ENCODE measurements at places on chromosomes 4 and X.
A peak's percentile ranks its signal among the peaks of the same experiment; 100 is the strongest.

- peak; percentile 36 for DNase-seq
These were observed 31.6 kb upstream of the SOD3 start for GRCh38 chr4:24763631-24764297.

GRCh38 chr4:125303058-125303457 is 11.7 kb upstream of the FAT4 start:
- no peak for DNase-seq

GRCh38 chr4:90030953-90031352 is 96.2 kb upstream of the CCSER1 start:
- peak; percentile 31 for DNase-seq

DNA sequence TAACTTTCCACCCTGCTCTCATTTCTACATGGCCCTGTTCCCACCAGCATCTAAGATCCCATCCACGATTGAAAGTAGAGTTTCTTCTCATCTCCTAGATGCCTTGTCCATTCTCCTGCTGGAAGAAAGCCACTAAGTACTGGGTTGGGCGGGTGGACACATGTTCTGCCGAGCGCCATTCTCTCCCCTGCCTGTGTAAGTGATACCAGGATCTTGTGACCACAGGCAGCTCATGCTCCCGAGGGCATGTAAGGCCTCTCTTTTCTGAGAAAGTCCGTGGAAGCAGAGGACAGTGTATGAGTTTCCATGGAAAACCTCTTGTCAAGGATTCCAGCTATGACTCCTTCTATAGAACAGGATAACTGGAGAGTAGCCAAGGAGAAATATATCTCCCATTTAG is 3.3 kb upstream of the SLC25A4 start:
- no peak for DNase-seq

DNA sequence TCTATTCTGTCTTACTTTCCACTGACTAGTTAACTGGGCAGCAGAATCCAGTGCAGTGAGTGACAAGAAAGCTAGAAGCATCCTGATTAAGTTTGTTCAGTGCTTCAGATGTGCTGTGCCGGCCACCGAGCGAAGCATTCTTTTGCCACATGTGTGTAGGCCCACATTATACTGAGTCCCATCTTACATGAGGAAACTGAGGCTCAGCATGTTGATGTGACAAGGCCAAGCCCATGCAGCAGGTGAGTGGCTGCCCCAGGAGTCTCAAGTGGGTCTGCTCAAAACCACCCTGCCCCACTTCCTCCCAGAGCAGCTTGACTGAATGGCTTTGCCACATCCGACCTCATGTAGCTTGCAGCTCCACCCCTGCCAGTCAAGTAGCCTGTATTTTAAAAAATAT is 50.5 kb downstream of the RHOH start:
- DNase-seq, result no peak

GRCh38 chr4:101158134-101158482 is 189.2 kb downstream of the PPP3CA start:
- DNase-seq, result no peak

GRCh38 chrX:19698122-19698521 is 182.8 kb upstream of the MAP3K15 start:
- peak; percentile 14 for DNase-seq

DNA sequence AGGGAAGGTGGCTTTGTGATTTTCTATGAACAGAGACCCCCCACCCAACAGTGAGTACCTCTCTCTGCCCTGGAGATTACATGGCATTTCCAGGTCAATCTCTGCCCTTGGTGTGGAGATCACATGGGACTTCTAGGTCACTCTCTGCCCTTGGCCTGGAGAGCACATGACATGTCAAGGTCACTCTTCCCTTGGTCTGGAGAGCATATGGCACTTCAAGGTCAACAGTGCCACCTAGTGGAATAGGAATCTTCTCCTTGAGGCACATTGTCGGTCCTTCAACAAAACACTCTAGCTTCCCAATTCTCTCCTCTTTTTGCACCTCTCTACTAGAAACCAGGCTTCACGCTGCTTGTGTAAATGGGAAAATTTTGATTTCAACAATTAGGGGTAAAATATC is 66.2 kb upstream of the TACR3 start:
- peak; percentile 58 for DNase-seq

DNA sequence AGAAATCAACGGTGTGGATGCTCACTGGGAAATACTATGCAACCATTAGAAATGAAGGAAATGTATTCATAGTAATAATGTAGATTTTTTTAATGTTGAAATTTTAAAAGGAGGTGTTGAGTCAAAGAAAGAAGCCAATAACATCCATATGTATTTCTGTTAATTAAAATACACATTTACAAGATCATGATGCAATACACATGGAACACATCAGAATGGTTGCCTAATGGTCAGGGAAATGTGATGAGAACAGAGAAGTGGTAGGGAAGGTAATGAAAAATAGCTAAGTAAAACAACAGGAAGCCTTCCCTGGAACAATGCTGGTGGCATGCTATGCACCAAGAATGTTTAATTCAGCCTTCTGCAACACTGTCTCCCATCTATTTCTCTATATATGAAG is 18.2 kb downstream of the AREG start:
- DNase-seq, result no peak

GRCh38 chr4:6680372-6681034 is 13.2 kb upstream of the S100P start:
- no peak for DNase-seq

DNA sequence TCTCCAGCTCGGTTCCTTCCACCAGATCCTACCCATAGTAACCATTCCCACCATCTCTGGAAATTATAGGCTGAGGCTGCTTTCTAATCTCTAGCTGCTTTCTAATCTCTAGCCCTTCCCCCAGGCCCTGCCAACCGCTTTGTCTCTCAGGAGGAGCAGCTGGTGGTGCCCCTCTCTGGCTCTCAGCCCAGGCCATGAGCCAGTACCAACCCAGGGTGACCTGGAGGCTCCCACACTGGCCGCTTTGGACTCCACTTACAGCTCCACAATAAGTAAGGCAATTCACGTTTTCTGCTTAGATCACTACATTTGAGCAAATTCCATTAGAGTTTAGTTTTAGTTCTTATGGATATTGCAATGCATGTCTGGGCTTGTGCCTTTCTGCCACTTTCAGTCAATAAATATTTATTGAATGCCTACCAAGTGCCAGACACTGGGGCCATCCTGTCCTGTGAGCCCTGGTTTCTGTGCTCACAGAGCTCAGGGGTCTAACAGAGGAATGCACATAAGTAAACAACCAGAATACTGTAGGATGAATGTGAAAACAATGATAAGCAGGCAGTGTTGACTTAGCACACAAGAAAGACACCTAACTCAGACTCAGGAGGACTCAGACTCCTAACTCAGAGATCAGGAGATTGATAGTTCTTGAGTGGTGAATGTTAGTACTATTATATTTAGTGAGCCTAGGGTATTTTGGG is 38.9 kb downstream of the SMC1A start:
- no peak for DNase-seq

DNA sequence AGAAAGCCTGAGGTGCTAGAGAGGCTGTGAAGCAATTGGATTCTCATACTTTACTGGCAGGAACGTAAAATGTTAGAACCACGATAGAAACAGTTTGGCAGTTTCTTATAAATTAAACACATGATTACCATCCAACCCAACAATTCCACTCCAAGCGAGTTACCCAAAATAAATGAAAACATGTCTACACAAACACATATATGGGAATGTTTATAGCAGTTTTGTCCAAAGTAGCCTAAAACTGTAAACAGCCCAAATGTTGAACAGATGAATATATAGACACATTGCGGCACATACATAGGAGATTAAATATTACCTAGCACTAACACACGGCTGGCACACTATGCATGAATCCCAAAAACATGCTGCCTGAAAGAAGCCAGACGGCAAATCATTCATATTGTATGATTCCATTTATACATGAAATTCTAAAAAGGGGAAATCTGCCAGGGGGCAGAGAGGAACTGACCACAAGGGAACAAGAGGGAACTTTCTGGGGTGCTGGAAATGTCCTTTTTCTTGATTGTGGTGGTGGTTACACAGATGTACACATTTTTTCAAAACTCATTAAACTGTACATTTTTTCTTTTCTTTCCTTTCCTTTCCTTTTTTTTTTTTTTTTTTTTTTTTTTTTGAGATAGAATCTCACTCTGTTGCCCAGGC is 50.4 kb upstream of the SLC25A4 start:
- no peak for DNase-seq

- no peak for DNase-seq
These were observed 10.9 kb upstream of the PPP2R3B start for GRCh38 chrX:397575-397974.

DNA sequence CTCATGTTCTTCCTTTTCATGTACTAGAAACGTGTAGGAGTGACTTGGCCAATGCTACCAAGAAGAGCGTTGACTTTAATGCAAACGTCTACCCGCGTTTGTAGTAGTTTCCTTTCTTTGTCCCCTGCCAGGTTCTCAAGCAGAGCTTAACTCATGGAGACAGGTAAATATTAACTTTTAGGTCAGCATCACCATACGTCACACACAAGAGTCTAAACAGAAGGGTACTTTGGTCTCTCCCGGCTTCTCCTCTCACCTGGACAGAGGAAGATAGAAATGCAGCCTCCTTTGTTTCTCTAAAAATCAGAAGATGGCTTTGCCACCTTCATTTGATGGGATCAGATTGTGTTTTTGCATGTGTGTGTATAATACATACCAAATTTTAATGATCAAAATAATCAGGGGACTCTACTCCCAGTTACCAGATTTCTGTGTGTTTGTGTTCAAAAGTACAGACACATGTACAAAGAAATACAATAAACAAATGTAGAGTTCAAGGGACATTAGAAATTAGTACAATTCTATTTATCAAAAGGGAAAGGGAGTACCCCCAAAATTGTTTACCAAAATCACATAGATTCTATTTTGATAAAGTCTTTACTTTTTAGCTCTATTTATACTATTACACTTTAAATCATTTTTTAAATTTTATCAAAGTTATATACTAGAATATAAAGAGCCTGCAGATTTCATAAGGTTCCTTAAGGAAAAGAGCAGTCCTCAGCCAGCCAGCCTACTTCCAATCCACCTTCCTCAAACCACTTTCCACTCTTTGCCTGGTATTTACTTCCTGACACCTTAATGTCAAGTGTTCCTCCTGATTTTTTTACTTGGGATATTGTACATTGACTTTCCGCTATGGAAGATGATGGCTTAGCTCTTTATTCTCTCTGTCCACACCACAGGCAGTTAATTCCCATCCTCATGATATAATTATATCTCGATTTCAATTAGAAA is 195.5 kb downstream of the RELL1 start:
- DNase-seq, result no peak

GRCh38 chr4:22385611-22386011 is 130.3 kb downstream of the ADGRA3 start:
- DNase-seq, result no peak

GRCh38 chr4:36399762-36400353 is 118.4 kb downstream of the DTHD1 start:
- DNase-seq, result no peak

- peak; percentile 6 for DNase-seq
These were observed 784.2 kb downstream of the GLUD2 start for GRCh38 chrX:121831601-121832000.

GRCh38 chrX:15202454-15203177 is 67.3 kb downstream of the ASB9 start:
- peak; percentile 89 for DNase-seq

DNA sequence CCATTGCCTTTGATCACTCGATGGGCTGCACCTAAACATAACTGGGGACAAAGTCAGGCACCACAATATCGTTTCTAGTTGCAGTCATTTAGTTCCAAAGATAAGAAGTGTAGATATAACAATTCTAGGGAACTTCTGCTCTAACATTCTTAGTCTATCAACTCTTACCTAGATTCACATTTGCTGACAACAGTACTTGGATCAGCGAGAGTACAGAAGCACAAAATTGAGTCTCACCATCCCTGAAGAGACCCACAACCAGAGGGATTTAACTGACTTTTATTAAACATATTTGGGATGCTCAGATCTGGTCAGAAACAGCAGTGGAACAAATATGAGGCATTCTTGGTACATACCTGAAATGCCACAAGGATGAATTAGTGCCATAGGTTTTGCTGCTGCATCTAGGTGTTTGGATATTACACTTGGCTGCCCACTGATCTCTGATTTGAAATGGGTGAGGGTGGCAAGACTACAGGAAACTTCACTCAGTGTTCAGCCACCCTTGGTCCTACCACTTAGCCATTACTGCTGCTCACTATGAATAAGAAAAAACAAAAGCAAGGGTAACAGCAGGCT is 28.9 kb upstream of the HUWE1 start:
- DNase-seq, result no peak

DNA sequence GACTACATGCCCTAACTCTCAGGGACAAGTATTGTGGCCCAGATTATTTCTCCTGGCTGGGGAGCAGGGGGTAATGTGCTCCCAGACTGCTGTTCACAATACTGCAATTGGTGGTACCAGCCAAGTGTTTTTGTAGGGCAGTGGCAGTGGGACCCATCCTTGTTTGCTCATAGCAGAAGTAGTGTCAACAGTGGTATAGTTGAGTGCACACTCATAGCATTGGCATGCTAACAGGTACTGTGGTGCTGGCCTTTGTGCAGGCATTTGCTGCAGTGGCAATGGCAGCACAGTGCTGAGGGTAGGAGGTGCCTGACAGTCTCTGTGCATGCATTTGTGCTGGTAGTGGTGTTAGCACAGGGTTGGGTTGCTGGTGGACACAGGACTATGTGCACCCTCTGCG is 995.0 kb downstream of the SH3BGRL start:
- DNase-seq, result no peak

GRCh38 chrX:97931586-97931985 is 1047.9 kb downstream of the RPA4 start:
- DNase-seq, result no peak

DNA sequence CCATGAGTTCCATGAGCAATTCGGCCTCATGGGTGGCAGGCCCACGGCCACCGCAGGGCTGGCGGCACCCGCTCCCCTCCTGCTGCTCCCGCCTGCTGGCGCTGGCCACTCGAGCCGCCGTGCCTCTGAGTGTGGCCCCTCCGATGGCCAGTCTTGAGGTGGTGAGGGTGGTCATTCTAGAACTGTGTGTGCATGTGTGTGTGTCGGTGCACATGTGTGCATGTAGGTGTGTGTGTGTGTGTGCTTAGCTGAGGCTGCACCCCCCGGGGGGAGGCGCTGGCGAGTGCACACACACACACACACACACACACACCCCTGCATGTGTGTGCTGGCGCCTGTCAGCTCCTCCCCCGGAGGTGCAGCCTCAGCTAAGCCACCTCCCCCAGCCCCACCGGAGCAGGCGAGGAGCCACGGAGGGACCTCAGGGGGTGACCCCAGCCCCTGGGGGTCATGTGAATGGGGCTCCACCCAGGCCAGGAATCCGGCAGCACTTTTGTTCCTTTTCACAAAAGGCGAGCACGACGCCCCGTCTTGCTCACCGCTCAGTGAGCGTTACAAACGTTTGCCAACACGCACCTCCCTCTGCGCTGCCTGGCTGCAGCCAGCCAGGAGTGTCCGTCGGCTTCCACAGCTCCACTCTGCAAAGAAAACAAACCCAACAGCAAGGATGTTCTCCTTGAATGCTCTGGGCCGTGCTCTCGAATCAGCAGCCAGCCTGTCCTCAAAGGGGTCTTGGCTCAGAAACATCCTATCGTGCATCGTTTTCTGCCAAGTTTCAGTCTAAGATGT is 29.9 kb downstream of the FGFRL1 start:
- DNase-seq, result no peak

DNA sequence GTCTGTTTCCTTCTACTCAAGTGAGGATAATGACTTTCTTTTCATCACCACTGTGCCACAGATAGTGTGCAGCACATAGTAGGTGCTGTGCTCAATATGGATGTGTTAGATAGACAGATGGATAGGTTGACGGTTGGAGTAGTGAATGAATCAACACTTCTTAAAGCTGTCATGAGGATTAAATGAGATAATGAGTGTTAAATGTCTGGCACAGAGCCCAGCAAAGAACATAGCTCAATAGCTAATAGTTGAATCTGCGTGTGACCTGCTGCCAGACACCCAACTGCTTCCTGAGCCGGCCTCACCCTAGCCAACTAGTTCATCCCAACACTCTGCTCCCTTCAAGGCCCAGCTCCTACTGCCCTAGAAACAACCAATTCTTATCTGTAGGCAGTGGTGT is 67.7 kb upstream of the PJA1 start:
- no peak for DNase-seq
